ENCODE measurements at places on chromosomes 13 and 19. TPM values are rescaled to one million over a fixed set of nuclear protein-coding genes. Genes with fewer than 3 reads are reported as not detected.

OR10H1 gene
- polyA plus RNA-seq, result not detected

DNA sequence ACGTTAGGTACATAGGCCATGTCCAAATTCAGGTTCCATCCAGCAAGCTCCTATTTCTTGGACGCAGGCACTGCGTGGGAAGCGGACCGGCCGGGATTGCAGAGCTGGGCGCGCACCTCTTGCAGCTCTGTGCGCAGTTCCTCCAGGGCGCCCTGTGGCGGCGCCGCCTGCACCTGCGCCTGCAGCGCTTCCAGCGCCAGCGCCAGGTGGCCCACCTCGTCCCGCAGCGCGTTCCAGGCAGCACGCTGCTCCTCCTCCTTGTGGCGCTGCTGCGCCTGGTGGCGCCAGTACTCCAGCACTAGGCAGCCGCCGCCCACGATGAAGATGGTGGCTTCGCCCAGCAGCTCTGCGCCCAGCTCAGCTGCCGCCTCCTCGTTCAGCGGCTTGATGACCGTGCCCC, 31.1 kb downstream of the OPA3 start:
- DNase-seq, result no peak

DNA sequence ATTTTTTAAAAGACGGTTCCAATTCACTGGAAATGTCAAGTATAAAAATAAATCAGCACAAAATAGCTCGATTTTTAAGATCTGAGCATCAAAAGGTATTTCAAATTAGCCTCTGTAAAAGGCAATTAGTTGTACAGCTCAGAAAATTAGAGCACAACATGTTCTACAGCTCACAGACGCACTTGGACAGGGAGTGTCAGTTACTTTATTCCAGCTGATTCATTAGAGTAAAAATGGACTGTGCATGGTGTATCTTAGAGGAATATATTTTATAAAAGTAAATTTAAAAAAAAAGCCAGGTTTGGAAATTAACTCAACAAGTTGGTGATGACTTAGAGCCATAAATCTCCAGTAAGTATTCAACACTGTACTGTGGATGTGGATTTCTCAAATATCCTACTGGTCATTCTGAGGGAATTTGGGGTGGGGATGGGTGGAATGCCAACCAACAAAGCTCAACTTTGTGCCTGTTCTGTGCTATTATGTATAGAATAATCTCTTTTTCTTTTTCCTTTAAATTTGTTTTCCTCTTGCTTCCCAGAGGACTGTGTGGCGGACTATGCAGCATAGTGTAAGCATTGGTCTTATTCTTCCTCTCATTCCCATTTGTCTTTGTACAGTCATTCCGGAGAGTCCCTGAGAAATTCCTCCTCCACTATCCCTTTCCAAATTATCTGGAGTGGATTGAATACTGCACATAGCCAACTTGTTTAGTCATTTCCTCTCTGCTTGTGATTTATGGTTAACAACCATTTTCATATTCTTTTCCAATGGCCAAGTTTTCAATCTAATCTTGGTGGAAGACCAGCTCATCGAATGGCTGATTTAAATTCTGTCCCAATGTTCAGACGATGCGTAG, 169.3 kb downstream of the DCT start:
- no peak for DNase-seq

GRCh38 chr13:67229481-67230403, at the start of gene PCDH9:
PCDH9 (minus strand) TSS chr13:67230336; CDS start chr13:67228440, 1,896 bp downstream.
- no peak for DNase-seq

GRCh38 chr13:33434676-33435075, 149.1 kb upstream of the STARD13 start:
- no peak for DNase-seq

GRCh38 chr13:104595511-104595910, 1529.3 kb upstream of the SLC10A2 start:
- DNase-seq, result no peak

All from urinary bladder (tissue), 4 donors.